ENCODE measurements at places on chromosomes 13 and 19.

DNA sequence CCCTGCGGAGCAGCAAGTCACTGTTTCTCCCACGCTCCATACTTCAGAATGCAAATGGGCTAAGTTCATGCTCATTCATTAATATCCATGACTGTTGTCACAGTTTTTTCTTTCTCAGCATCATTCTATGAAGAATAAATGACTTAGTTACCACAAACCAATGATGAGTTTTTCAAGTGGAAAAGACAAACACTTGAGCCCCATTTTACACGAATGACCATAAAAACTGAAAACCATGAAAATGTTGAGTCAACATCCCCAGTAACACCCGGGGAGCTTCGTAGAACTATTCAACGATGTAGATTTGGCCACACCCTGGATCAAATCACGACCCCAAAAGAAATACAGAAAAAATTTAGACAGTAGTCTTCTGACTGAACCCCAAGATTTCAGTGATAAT is 99.8 kb upstream of the GJB6 start:
- no peak for DNase-seq

GRCh38 chr13:36101157-36101556 is 30.0 kb downstream of the DCLK1 start:
- no peak for DNase-seq

DNA sequence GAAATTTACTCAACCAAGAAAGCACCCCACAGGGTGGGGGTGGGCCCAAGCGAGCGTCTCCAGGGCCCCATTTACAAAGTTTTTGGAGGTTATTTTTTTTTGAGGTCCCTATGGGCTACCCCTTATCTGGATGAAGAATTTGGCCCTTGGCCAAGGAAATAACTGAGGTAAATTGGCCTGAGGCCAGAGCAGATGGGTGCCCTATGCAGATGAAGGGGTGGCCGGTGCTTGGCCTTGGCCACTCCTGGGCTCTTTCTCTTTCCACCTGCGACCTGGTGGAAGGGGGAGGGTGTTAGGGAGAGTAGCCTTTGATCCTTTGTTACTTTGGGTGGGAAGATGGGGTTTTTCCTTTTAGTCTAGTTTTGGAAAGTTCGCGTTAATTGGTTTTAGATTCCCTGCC is 15.5 kb downstream of the ZNF701 start:
- DNase-seq = no peak

DNA sequence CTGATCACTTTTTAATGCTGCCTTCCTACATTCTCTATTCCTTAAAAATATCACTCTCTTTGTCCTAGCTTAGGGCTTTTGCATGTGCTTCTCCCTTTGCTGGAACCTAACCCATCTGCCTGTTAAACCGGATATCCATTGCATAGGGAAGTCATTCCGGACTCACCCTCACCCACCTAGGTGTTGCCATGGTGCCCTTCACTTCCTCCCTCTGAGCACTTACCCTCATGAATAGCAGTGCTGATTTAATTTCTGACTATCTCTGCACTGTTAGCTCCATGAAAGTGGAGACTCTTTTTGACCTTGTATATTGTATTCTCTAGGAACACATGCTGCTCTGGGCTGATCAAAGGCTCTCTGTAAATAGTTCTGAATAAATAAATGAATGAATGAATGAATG is 401.9 kb downstream of the PCDH20 start:
- no peak for DNase-seq

DNA sequence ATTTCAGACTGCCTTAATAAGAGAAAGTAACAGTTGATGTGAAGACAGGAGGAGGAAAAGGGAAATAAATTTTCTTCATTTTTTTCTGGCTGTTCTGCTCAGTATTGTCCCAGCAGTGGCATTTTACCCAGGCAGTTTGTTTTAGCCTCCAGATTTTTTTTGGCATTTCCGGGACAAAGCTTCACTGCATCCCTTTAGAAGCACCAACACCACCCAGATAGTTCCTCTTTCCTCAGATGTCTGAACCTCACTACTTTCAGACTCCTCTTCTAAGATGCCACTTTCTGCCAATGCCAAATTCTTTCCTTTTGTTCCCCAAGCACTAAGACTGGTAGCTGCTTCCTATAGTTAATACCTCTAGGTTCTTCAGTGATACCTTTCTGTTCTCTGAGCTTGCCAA is 480.1 kb upstream of the SLC10A2 start:
- no peak for DNase-seq

DNA sequence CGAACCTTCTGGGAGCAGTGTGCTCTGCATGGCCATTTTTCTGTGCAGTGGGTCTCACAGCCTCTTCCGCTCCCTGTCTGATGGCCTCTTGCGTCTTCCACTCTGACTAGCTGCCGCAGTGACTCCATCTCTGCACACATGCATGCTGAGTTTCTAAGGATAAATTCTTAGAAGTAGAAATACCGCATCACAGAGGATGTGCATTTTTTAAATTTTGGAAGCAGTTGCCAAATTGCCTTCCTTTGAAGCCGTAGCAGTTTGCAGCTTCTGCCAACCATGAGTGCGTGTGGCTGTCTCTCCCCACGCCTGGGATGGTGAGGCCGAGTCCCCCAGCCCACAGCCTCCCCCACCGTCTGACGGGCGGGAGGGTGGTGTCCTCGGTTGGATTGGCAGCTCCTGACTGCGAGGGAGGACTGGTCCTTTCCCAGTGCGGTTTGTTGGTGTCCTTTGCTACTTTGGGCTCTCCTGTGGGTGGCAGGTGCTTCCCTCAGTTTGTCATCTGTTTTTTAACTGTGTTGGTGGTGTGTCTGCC is 9.8 kb downstream of the FZR1 start:
- no peak for DNase-seq

GRCh38 chr19:18940769-18941627 is at the start of gene HOMER3:
Gene HOMER3, minus strand, starts transcription at chr19:18941217. Its CDS starts 2,235 bp downstream, at chr19:18938982.
- DNase-seq = peak; percentile 90

DNA sequence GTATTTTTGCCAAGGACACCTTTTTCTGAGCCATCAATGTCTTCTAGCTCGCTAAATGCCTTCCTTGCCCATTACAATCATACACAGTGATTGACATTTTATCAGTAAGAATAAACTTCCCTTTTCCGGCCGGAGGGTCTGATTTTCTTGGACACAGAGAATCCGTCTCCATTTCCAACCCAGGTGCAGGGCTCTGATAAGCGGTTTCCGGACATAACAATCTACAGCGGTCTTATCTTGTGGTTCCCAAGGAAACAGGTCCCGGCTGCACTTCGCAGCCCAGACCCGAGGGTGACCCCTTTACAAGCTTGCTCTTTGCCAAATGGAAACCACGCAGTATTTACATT is 5.1 kb upstream of the ZNF77 start:
- DNase-seq = peak; percentile 53

DNA sequence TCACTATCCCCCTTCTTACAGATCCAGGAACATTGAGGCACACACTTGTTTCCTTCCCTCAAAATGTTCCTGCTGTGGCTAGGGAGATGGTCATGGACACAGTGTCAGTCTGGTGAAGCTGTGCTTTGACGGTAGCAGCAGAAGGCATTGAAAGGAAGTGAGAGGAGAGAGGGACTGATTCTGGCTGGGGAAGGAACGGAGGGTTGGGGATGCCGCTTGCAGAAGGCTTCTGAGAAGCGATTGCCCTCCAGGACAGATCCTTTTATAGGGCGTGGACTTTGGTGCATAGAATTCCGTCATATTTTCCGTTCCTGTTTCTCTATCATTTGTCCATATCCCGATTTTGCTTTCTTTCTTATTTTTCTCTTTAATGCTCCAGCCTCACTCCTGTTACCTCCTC is 14.1 kb upstream of the MYH14 start:
- DNase-seq = no peak

DNA sequence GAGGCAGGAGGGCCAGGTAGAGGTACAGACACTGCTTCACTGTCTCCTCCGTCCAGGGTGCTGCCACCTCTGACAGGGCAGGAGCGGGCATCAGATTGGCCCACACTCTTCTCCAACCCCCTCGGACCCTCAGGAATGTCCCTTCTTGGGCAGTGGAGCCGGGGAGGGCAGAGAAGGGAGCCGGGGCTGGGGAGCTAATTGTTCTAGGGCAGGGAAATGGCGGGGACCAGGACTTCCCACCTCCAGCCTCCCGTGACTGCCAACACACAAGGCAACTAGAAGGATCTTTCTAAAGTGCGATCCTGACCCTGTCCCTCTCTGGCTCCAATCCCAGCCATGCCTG is 10.1 kb upstream of the RSPH6A start:
- no peak for DNase-seq

GRCh38 chr13:109706015-109706715 is 80.2 kb downstream of the IRS2 start:
- no peak for DNase-seq

DNA sequence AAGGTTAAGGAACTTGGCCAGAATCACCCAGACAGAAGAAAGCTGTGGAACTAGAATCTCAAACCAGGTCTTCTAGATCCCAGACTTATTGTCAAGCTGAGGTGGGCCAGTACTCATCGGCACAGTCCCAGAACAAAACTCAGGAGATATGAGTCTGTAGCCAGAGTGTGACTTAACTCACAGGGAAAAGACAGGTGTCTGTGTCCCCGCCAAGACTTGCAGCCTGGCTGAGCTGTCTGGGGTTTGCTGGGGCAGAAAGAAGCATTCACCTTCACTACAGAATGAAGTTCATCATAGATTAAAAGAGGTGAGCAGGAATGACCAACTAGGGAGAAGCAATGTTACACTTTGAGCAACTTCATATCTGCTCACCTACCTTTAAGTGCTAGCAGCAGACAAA is 257.2 kb downstream of the FOXO1 start:
- no peak for DNase-seq

- DNase-seq = no peak
Observed at GRCh38 chr13:31320946-31321345, 121.2 kb downstream of the B3GLCT start.

- no peak for DNase-seq
Observed at GRCh38 chr19:30884146-30884812, 465.0 kb downstream of the TSHZ3 start.

GRCh38 chr19:16001481-16002312 is 52.9 kb downstream of the OR10H4 start:
- DNase-seq = no peak

DNA sequence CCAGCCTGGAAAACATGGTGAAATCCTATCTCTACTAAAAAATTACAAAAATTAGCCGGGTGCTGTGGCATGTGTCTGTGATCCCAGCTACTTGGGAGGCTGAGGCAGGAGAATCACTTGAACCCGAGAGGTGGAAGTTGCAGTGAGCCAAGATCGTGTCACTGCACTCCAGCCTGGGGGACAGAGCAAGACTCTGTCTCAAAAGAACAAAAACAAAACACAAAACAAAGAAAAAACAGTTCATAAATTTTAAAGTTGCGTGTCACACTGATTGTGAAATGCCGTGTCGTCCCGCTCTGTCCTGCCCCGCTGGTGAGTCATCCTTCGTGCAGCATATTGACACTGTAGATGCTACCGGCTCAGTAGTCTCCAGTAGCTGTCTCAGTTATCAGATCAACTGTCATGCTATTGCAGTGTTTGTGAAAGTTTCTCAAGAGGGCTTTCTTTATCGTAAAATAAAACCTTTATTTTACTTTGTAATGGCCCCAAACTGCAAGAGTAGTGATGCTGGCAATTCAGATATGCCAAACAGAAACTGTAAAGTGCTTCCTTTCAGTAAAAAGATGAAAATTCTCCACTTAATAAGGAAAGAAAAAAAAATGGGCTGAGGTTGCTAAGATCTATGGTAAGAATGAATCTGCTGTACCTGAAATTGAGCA is 36.4 kb upstream of the IGFL1 start:
- no peak for DNase-seq

DNA sequence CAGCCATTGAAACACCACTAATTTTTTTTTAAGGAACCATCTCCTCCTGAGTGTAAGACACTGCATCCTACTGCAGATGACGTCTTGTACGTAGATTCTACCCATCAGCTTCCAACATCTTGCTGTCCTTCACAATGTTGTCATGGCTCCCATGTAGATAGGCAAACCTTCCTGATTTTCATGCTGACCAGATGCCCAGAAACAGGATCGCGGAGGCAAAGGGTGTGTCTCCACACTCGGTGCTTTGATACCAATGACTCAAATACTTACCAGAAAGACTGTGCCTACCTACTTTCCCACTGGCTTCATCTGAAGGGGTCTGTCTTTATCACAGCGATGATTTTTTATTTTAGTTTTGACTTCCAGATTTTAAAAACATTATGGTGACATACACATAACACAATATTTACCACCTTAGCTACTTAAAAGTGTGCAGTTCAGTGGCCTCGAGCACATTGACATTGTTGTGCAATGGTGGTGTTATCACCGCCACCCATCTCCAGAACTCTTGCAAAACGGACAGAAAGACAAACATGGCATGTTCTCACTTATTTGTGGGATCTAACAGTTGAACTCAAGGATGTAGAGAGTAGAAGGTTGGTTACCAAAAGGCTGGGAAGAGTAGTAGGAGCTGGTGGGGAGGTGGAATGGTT is 94.0 kb upstream of the PEG3 start:
- DNase-seq = no peak

- no peak for DNase-seq
Observed at GRCh38 chr19:47497050-47497766, 13.2 kb upstream of the KPTN start.

DNA sequence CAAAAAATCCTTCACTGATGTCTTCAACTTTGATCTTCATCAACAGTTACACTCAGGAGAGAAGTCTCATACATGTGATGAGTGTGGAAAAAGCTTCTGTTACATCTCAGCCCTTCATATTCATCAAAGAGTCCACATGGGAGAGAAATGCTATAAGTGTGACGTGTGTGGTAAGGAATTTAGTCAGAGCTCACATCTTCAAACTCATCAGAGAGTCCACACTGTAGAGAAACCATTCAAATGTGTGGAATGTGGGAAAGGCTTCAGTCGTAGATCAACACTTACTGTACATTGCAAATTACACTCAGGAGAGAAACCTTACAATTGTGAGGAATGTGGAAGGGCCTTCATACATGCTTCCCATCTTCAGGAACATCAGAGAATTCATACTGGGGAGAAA is 8.4 kb upstream of the ZNF226 start:
- no peak for DNase-seq

DNA sequence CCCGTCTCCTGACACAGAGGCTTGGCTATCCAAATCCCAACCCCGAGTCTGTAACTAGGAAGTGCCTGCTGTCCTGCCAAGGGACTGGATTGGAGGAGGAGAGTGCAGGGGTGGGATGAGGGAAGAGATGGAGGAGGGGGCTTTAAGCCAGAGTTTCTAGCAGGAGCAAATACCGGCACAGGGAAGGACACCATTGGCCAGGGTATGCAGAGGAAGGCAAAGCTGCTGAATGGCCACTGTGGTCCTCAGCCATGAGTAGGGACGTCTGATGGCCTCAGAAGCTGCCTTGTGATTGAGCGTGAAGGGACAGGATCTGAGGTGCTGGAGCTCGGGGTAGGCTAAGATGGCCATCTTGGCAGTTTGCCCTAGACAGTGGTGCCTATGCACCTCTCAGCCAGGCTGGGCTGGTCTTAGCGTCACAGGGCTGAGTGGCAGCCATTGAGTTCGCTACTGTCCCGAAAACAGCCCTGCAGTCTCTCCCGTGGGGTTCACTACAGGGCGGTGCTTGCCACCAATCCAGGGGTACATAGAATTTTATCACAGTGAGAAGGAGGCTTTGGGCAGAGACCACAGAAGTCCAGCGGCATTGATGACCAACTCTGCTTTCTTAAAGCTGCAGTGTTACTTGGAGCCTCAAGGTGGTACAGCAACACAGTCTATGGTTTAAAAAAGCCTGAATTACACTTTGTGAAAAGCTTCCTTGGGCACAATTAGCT is 61.8 kb downstream of the AKAP11 start:
- no peak for DNase-seq
